ENCODE measurements at places on chromosomes 2 and 18.

GRCh38 chr2:112154246-112155117 lies 16.3 kb downstream of the FBLN7 start:
- DNase-seq, result no peak

DNA sequence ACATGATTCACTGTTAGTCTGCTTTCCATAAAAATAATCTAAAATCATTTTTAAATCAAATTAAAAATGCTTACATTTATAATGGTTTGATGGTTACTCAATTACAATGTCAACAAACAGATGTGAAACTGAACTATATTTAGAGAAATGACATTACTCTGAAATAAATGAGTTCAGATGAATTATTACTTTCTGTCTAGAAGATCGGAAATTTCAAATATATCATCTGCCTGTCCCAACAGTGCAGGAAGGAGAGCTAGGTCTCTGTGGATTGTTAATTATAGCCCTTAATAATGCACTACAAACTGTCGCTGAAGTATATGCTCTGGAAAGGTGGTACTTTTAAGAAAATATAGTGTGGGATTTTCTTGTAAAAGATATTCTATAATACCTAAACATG lies 109.8 kb downstream of the DSEL start:
- no peak for DNase-seq

DNA sequence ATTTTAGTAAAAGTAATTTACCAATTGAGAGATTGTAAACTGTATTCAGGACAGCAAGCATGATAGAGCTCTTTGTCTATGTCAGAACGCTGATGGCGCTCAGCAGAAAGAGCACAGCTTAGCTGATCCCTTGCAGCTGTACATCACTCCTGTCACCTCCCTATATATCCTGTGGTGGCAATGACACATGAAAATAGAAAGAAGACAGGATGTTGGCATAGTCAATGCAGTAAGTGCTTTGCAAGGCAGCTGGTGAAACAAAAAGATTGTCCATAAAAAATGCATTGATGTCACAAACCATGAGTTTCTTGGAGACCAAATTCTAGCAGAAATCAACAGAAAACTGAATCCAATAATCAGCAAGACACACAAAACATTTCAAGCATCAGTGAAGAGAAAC lies 221.5 kb downstream of the RIT2 start:
- DNase-seq, result no peak

- DNase-seq, result no peak
These were observed 45.8 kb upstream of the ID2 start for GRCh38 chr2:8636041-8636491.

- no peak for DNase-seq
These were observed 60.3 kb downstream of the SH3BP4 start for GRCh38 chr2:235011929-235012631.

GRCh38 chr2:14516844-14517243 lies 115.7 kb upstream of the LRATD1 start:
- DNase-seq, result peak; percentile 82

DNA sequence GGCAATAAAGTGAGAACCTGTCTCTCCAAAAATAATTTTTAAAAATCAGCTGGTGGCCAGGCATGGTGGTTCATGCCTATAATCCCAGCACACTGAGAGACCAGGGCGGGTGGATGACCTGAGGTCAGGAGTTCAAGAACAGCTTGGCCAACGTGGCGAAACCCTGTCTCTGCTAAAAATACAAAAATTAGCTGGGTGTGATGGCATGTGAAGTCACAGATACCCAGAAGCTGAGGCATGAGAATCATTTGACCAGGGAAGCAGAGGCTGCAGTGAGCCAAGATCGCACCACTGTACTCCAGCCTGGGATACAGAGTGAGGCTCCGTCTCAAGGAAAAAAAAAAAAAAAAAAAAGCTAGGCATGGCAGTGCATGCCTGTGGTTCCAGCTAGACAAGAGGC lies 7.4 kb upstream of the GPR75 start:
- no peak for DNase-seq

DNA sequence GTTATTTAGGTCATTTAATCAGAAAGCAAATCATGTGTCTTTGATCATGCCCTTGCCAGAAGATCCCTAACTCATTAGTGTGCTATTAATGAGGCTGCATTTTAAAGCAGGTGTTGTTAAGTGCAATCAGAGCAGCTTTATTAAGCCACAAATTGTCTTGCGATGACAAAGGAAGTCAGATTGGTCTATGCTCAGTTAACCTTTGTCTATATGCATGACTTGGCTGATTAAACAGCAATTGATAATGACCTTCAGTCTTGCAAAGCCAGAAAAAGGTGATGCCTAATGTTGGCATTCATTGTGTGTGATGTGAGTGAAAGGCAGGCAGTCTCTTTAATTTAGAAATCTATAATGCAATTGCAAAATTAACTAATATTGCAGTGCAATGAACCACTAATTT lies 166.9 kb downstream of the RND3 start:
- no peak for DNase-seq

- no peak for DNase-seq
These were observed 1.2 kb downstream of the THAP4 start for GRCh38 chr2:241635756-241636155.

GRCh38 chr18:55406451-55406991 lies 181.5 kb downstream of the TCF4 start:
- DNase-seq, result no peak

DNA sequence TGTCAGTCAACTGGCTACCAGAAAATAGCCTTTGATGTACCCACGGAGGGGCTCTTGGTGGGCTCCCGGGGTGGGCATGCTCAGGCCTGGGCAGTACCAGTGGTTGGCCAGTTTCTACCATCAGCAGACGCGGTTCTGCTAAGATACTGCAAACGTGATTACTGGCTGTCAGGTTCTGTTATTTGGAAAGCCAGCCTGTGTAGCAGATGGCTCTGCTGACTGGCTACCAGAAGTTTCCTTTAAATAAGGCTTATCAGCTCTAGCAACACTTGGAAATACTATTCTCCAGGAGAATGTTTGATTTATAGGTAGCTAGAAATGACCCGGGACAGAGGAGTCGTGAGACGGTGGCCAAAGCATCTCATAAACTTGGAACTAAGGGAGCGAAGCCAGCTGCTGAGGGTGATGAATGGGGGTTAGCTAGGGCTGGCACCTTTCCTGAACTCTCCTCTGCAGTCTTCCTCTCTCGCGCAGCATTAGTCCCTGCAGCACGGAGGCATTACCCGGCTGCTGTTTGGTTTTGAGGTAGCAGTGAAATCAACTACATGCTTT lies 171.9 kb downstream of the AGAP1 start:
- DNase-seq, result no peak

DNA sequence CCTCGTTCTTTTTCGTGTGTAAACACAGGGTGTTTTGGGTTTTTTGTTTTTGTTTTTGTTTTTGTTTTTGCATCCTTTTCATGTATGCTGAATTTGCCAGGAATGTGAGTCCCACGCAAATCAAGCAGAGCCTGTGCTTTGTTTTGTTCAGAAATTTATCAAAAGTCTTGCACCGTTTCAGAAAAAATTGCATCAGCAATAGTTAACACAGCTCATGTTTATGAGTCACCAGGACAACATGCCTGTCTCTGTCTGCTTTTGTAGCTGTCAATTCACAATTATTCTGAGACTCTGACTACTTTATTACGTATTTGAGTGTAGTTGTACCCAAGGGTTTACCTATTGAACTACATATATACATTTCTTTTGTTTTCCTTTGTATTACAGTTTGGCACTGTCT lies 38.3 kb downstream of the MRPL44 start:
- DNase-seq, result peak; percentile 48

GRCh38 chr2:70104231-70105111 lies 17.2 kb downstream of the PCBP1 start:
- peak; percentile 89 for DNase-seq

DNA sequence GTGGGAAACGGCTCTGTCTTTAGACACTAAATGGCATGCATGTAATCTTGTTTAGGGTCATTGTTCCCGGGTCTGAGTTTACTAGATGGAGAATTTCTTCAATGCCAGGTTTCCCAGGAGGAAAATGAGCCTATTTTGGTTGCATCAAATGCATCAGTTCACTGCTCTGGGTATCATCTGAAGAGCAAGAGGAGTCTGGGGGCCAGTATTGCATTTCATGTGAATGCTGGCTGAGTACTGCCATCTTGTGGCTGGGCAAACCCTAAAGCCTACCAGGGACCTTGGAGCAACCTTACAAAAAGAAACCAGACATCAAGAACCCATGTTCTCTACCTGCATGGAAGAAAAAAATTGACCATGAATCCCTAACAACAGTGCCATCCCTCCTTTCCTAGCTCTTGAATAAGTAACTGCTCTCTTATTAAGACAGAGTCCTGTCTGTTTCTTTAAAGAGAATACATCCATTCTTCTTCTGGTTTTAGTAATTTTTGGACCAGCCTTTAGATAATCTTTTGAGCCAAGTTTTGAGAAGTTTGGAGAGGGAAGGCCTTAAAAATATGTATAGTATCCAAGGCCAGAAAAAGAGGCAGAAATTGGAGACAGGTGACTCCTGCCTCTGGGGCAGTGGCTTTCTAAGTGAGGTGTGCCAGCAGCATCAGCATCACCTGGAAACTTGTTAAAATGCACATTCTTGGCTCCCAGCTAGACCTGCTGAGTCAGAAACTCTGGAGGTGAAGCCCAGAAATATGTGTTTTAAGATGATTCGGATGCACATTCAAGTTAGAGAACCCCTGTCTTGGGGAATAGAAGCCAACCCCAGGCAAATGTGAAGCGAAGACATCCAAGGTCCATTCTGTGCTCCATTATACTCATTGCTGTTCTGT lies 261.0 kb upstream of the CXCR4 start:
- peak; percentile 57 for DNase-seq

GRCh38 chr2:241271706-241272302 lies 43.7 kb downstream of the HDLBP start:
- DNase-seq, result peak; percentile 78

- DNase-seq, result peak; percentile 82
These were observed 44.3 kb downstream of the CACNB4 start for GRCh38 chr2:152054593-152054992.

GRCh38 chr2:184611361-184612085 lies 13.2 kb downstream of the ZNF804A start:
- peak; percentile 13 for DNase-seq

- DNase-seq, result peak; percentile 94
These were observed 13.4 kb downstream of the ITGA6 start for GRCh38 chr2:172440795-172441194.

GRCh38 chr18:75054046-75054445 lies 154.9 kb downstream of the PTGR3 start:
- no peak for DNase-seq

All from kidney tubule cell (primary cell).